Stimulated activated CD4-positive, alpha-beta T cell treated with anti-CD3 and anti-CD28 coated beads, TNF-alpha, amount 100 ng/mL, for 1 hour (primary cell): ENCODE measurements at places on chromosomes 11 and 22.

- no peak for DNase-seq
These were observed 709 bp upstream of the ST3GAL4 start for GRCh38 chr11:126354631-126355323.

DNA sequence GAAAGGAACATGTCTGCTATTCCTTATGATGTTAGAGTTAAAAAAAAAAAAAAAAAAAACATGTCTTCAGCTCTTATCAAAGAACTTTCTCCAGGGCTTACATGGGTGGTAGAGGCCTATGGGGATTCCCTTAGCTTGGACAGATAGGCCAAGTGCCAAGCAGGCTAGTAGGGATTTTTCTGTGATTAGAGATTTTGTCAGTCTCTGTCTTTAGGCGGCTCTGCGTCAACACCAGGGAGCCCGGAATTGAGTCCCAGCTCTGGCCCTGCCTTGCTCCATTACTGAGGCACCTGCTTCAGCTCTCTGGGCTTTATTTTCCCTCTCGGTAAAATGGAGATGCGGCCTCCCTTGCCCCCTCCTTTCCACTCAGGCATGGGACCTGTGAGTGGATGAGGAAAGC is 13.1 kb downstream of the CRY2 start:
- DNase-seq = no peak

GRCh38 chr11:94544646-94545263 is 1.0 kb downstream of the FUT4 start:
- DNase-seq = no peak

DNA sequence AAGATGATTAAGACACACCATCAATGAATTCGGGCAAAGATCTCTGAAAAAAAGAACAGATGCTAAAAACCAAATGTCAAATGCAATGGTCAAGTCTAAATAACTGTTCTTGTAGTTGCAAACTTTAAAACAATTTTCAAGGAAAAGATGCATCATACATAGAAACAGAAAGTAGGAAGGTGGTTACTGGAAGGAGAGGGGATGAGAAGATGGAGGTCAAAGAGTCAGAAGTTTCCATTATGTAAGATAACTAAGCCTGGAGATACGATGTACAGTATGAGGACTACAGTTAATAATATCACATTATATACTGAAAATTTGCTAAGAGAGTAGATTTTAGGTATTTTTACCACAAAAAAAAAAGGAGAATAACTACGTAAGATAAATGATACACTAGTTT is 27.1 kb downstream of the CWF19L2 start:
- no peak for DNase-seq

DNA sequence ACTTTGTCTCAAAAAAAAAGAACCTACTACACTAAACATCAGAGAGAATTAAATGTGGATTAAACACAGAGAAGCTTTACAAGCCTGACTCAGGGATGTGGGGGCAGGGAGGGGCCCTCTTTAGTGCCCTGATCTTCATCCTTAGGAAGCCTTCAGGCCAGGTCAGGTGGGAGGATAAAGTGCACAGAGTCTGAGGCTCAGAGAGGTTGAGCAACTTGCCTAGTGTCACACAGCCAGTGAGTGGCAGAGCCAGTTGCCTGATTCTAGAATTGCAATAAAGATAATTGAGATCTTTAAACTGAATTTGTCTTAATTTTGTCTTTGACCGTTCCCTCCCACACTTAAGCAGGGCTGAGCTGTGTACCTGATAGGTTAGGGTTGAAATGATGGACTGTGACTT is 7.2 kb downstream of the SEC14L6 start:
- DNase-seq = no peak

GRCh38 chr11:118910309-118911112 is 15.2 kb downstream of the BCL9L start:
- DNase-seq = peak; percentile 48

DNA sequence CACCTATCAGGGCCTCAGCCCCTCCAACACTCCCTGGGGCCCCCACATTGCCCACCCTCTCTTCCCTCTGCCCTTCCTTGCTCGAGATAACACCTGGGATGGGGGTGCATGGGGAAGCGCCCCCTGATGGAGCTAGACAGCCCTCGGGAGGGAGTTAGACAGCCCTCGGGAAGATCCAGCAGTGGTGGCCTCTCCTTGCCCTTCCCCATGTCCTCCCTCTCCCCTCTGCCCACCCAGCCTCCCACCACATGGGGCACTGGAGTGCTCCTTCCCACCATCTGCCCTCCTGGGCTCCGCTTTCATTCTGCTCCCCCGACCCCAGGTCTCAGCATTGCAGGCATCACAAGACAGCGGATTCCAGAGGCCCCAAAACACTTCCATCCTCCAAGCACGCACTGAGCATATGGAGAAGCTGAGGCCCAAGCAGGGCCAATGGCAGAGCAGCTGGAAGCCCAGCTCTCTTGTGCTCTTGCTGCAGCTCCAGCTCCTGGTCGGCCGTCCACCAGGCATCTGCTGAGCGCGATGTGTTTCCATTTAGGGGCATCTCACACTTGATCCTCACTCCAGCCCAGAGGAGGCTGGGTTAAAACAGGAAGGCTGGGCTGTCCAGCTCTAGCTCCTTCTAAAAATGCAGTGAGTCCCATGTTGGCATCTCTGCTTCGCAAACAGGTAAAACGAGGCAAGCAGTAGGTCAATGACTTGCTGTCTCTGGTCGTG is 65.6 kb downstream of the IGLL1 start:
- no peak for DNase-seq

DNA sequence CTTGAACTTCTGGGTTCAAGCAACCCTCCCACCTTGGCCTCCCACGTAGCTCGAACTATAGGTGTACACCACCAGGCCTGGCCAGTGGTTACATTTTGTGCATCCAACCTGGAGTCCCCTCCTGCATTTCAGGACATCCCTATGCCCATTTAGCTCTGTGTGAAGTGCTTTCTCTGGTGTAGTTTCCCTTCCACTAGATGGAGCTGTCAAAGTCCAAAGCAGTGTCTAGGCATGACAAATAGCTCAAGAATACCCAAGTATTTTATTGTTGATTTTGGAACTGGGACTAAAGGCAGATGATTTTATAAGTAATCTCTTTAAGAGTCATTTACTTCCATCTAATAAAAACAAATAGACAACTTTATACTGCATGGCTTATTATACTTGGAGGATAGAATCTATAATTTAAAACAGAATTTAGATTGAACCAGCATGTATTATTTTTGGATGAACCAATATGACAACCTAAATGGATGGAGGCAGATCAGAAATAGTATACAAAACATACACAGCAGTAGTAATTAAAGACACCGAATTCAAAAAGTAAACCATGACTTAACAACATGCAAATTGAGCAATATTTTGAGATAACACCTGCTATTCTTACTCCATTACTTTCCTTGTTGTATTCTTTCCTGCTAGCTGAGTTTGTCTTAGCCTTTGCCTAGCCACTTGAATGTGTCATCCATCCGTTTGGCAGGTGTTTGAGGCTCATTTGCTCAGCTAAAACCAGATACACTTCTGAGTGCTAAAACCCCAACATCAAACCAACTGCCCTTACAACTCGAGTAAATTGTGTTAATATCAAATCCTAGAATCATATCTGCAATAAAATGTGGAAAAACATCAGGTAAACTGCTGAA is 37.7 kb downstream of the EIF4ENIF1 start:
- no peak for DNase-seq

GRCh38 chr22:46162285-46162684 is 12.0 kb downstream of the PPARA start:
- no peak for DNase-seq

DNA sequence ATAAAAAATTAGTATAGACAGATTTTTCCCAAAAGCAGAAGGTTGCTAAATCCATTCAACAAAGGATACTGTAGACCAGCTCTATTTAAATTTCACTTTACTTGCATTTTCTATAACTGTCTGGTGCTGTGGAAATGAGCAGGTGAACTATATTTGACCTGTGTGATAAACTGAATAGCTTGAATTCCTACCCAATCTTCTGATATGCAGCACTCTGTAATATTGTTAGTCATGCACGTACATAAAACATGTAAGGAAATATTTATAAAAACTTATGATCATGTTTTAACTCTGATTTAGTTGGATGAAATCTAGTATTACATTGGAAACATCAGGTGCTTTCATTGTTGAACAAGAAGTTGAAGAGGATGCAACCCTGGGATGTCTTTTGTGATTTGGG is 213.6 kb downstream of the DBX1 start:
- no peak for DNase-seq

GRCh38 chr22:30272781-30273601 is 6.3 kb upstream of the OSM start:
- no peak for DNase-seq
